ENCODE measurements at places on chromosomes 7 and 10. TPM values are rescaled to one million over a fixed set of nuclear protein-coding genes. Genes with fewer than 3 reads are reported as not detected.

ASCC1 gene
- 65.5 TPM for total RNA-seq

PNLIPRP3 gene
- not detected for total RNA-seq

PDAP1 gene
- 101 TPM for total RNA-seq

SUV39H2 gene
- total RNA-seq: 35.9 TPM

PRXL2A gene
- total RNA-seq: 15.1 TPM

GFRA1 gene
- not detected for total RNA-seq

LRRD1 gene
- not detected for total RNA-seq

OR2A1 gene
- not detected for total RNA-seq

RSBN1L gene
- total RNA-seq: 20.2 TPM

DNA sequence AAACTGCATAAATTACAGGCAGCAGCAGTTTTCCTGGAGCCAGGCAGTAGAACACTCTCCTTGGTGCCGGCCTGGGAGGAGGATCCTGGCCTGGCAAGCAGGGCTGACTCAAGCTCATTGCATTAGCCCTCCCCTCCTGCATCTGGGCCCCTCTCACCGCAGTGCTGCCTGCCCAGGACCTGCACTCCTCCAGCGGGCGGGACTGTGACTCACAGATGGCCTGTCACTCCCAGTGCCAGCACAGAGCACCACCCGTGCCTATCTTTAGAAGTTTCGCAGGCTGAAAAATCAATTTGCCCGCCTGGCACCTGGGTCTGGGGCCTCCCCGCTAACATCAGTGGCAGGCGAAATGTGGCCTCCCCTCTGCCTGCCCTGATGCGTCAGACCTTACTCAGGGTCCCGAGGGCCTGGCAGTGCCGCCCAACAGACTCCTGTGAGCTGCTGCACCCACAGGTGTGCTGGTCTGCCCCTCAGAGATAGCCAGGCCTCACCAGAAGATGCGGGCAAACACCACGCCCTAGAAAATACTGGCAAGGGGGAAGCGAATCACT is 123.8 kb downstream of the KCNMA1 start:
- no peak for DNase-seq

- DNase-seq: no peak
These were observed 118.3 kb downstream of the DIP2C start for GRCh38 chr10:571166-571565.

GRCh38 chr7:97973206-97973658 is 16.8 kb downstream of the OCM2 start:
- no peak for DNase-seq

DNA sequence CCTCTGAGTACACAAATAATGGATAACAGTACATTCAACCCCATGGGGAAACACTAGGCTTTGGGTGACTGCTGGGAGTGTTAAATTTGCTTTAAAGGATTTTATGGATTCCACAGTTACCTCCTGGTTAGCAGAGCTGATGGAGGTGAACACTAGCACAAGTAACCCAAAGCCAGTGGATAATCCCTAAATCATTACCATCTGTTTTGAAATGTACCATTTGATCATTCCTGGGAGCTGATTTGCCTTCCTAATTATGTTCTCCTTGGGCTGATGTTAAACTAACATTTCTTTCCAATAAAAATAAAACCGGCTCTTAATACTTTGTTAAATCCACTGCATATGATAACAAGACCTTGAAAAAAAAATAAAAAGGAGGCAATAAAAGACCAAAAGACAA is 493.9 kb downstream of the PLXNA4 start:
- no peak for DNase-seq

- no peak for DNase-seq
These were observed 186.0 kb upstream of the PRPS1L1 start for GRCh38 chr7:18213652-18214051.

- no peak for DNase-seq
These were observed 6.9 kb downstream of the LRMDA start for GRCh38 chr10:75438275-75438674.

GRCh38 chr7:128390871-128391565 is 18.8 kb downstream of the IMPDH1 start:
- DNase-seq: no peak

DNA sequence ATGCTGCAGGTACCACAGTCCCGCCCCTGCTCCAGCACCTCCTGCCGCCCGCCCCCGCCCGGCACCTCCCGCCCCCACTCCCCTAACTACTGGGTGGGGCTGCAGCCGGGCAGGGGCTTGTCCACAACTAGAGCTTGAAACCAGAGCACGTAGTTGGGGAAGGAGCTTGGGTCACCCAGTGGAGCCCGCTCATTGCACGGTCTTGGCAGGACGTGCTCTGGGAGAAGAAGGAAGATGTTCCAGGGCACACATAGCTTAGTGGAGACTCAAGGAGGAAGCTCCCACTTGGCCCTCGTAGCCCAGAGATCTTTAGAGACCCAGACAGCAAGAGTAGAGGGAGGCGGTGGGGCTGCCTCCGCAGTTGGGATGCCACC is 692 bp downstream of the IGFBP1 start:
- no peak for DNase-seq

GRCh38 chr10:3452173-3452626 is 279.6 kb upstream of the PITRM1 start:
- no peak for DNase-seq

DNA sequence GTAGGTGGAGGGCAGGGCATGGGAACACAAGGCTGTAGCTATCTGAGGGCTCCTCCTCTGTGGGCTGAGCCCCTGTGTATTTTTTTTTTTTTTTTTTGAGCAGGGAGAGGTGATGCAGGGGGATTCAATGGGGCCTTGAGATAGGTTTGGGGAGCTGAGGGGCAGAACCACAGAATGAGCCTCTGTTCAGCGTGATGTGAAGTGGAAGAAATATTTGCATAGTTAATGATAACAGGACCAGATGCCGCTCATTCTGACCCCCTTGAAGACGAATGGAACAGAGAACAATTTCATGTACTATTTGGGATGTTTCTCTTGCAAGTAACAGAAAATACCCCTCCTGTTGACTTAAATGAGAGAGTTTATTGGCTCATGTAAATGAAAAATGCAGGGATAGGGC is 69.7 kb upstream of the EMX2 start:
- no peak for DNase-seq

GRCh38 chr7:116952635-116953371 is 498 bp upstream of the ST7 start:
- DNase-seq: no peak

- DNase-seq: no peak
These were observed 143.3 kb downstream of the SLC25A13 start for GRCh38 chr7:96178581-96178980.

DNA sequence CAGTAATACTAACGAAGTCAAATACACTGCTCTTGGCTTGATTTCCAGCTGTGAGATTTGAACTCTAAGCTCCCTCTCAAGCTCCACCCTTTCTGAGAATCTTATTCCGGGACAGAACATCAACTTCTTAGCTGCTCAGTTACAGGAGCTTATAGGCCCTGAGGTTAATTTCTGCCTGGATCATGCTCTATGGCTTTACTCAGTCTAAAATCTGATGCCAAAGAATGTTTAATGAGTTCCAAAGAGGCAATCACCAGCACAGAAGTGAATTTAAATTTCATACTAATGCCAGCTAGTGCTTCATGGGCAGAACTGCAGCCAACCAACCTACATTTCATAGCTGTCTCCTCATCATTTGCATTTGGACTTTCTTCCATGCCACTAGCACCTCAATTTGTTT is 707.2 kb downstream of the MAGI2 start:
- DNase-seq: no peak

DNA sequence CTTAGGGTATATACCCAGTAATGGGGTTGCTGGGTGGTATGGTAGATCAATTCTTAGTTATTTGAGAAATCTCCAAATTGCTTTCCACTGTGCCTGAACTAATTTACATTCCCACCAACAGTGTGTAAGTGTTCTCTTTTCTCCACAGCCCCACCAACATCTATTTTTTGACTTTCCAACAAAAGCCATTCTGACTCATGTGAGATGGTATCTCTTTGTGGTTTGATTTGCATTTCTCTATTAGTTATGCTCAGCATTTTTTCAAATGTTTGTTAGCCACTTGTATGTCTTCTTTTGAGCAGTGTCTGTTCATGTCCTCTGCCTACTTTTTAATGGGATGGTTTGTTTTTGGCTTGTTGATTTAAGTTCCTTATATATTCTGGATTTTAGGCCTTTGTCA is 66.4 kb downstream of the MGAM2 start:
- DNase-seq: no peak

DNA sequence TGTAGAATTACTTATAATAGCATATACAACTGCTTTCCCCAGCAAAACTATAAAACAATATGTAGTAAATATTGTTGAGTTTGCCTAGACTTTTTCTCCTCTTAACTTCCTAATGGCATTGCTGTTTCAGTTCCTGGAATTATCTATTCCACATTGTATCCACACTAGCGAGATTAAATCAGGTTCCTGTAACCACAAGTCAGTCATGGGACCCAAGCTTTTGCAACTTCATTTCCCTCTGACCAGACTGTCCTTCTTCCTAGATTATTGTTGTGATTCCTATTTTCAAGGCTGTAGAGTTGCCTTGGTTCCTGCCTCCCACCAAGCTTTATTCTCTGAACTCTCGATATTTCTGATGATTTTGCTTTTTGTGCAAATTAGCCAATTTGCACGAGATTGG is 173.3 kb upstream of the ZNF804B start:
- no peak for DNase-seq

Data from activated naive CD4-positive, alpha-beta T cell treated with anti-CD3 and anti-CD28 coated beads, Interleukin-2, amount 50 U/mL, for 72 hours (primary cell).